Lung (tissue), 17 donors: ENCODE measurements at places on chromosomes 13 and 19.

- DNase-seq, result peak; percentile 93
Measured at GRCh38 chr19:35458731-35459391, 10.8 kb downstream of the FFAR2 start.

DNA sequence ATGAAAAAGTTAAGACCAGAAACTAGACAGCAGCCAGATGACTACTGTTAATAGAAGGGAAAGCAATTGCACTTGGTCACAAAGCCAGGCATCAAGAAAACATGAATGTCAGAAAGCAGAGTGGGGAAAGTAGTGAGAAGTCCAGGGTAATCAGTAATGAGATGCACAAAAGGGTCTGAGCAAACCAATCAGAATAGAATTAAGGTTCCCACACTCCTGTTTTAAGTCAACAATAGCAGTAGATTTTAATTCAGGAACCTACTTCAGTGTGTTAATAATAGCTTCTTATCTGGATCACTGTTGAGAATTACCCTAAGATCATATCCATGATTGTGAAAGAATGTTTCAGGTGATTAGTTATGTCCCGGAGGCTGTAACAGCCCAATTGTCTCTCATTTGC is 72.6 kb upstream of the KLF5 start:
- peak; percentile 4 for DNase-seq

- DNase-seq, result no peak
Measured at GRCh38 chr13:99484473-99484872, 16.8 kb upstream of the TM9SF2 start.

- no peak for DNase-seq
Measured at GRCh38 chr19:47239152-47239551, 8.2 kb upstream of the BBC3 start.

- no peak for DNase-seq
Measured at GRCh38 chr19:38304352-38304865, 358 bp downstream of the C19orf33 start.

DNA sequence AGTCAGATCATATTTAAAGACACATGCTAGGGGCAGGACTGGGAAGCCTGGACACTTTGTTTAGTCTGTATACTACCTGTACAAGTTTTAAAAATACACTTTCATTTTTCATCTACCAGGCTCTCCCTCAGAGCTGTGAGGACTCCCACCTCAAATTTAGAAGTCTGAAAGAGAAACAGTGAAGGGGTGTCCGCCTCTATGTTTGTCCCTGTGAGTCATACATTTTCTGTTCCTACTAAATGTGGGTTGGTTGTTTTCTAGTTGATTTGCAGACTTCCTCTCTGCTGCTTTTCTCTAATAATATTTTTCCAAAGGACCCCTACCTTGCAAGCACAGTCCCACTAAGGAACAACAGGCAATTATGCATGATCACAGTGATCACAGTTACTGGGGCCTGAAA is 110.5 kb downstream of the ENOX1 start:
- no peak for DNase-seq

DNA sequence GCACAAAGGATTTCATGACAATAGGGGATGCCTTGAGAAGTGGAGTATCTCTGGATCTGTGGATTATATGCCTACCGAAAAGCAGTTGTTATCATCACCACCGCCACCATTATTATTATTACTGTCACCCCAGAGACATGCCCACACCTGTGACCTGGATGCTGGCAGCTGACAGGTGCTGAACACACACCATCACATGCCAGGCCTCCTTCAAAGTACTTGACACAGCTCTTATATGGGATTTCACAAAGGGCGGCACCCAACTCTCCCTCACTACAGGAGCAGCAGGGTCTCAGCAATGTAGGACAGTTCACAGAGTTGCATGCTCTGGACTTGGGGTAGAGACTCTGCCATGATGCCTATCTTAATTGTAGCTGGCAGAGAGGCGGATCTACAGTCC is 5.6 kb upstream of the GPR42 start:
- no peak for DNase-seq

GRCh38 chr19:325173-325936 is 19.2 kb downstream of the MIER2 start:
- DNase-seq, result no peak

- no peak for DNase-seq
Measured at GRCh38 chr13:114053026-114053425, 79.2 kb upstream of the C13orf46 start.

- no peak for DNase-seq
Measured at GRCh38 chr13:59754411-59754810, 409.3 kb downstream of the DIAPH3 start.

DNA sequence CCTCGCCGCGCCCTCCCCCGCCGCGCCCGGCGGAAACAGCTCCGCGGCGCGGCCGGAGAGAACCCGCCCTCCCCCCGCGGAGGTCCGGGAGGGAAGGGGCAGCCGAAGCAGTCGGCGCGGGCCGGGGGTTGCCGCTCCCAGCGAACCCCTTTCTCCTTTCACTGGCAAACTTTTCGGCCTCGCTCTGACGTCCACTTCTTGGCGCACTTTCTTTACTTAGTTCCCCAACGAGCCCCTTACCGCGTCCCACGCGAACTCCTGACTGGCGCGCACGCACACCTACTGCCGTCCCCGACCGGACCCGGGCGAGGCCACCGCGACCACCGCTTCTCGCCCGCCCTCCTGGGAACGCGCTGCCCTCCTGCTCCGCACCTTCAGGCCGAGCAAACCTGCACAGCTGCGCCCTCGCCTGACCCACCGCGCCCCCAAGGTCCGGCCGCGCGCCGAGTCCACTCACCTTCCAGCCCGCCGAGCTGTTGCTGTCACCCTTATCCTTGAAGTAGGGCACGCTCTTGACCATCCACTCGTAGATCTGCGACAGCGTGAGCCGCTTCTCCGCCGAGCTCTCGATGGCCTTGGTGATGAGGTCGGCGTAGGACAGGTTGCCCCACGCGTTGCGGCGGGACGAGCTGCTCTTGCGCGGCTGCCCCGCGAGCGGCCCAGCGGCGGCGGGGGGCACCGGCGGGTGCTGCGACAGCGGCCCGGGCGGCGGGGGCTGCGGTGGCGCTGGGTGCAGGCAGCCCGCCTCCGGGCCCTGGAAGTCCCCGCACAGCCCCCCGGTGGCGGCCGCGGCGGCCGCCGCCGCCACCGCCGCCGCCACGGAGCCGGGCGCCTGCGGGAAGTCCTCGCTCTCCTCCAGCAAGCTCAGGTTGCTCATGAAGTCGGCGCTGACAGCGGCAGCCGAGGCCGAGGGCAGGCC is 1.1 kb downstream of the FOXO1 start:
- no peak for DNase-seq

DNA sequence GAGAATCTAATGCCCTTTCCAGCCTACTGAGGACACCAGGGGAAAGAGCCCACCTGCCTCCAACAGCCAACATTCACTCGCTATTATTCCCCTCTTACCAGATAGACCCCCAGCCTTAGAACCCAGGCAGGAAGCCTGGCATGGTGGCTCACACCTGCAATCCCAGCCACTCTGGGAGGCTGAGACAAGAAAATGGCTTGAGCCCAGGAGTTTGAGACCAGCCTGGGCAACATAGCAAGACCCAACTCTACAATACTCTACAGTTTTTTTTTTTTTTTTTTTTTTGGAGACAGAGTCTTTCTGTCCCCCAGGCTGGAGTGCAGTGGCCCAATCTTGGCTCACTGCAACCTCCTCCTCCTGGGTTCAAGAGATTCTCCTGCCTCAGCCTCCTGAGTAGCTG is 3.5 kb upstream of the LMNB2 start:
- DNase-seq, result no peak

GRCh38 chr13:22009500-22009899 is 338.6 kb downstream of the FGF9 start:
- DNase-seq, result no peak

- DNase-seq, result no peak
Measured at GRCh38 chr19:51194527-51195315, 30.2 kb upstream of the CD33 start.

- DNase-seq, result peak; percentile 23
Measured at GRCh38 chr13:107873926-107874325, 341.4 kb downstream of the LIG4 start.
